Cerebellar nuclear complex (tissue), 1 donor: ENCODE measurements at places on chromosomes 16 and 17.

GRCh38 chr17:49951362-49952082, 17.5 kb upstream of the DLX4 start:
- DNase-seq: no peak

GRCh38 chr17:59327981-59328290, 3.5 kb upstream of the YPEL2 start:
- DNase-seq: no peak

- no peak for DNase-seq
Observed at GRCh38 chr16:35754391-35755369, 2295.3 kb downstream of the TP53TG3F start.

DNA sequence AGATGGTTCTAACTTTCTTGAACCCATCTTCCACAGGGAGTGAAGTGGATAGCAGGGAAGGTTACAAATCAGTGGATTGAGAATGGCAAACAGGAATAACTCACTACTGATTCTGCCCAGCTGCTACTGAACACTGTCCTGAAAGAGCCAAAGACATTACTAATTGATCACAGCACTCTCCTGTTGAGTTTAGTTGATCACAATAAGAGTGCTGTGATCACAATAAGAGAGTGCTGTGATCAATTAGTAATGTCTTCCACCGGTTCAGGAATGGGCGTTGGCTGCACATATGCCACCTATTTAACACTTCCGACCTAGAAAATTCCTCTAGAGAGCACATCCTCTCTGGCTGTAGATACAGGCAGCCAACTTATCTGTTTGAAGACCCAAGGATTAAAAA, 11.4 kb downstream of the CFAP97D1 start:
- no peak for DNase-seq

DNA sequence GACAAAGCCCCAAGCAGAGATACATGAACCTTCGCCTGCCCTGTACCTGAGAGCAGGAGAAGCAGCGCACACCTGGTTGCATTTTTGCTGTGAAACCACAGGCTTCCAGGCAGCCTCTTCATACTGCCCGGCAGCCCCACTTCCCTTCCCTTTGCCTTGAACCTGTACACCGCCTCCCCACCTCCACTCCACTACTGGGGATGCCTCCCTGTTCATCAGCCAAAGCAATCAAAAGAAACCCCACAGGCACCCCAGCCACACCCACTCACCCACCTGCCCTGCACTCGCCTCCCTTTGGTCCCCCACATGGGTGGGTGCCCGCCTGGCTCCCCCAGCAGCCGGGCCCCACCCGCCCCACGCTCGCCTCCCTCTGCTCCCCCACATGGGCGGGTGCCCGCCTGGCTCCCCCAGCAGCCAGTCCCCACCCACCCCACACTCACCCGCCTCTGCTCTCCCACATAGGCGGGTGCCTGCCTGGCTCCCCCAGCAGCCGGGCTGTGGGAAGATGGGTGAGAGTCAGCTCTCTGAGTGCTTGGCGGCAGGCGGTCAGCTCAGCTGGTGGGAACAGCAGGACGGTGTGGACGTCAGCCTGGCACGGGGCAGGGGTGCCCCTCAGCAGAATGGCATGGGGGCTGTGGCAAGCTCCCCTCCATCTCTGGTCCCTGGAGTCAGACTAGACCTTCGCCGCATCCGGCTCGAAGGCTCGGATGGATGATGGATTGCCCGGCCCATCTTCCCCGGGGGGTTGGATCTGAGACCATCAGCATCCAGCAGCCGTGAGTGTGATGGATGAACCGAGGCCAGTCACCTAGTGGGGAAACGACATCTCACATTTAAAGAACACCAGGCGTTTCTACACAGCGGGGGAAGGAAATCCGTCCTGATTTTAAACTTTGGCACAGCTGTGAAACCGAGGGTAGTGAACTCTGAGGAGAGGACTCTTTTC, 135.6 kb downstream of the BANP start:
- no peak for DNase-seq

DNA sequence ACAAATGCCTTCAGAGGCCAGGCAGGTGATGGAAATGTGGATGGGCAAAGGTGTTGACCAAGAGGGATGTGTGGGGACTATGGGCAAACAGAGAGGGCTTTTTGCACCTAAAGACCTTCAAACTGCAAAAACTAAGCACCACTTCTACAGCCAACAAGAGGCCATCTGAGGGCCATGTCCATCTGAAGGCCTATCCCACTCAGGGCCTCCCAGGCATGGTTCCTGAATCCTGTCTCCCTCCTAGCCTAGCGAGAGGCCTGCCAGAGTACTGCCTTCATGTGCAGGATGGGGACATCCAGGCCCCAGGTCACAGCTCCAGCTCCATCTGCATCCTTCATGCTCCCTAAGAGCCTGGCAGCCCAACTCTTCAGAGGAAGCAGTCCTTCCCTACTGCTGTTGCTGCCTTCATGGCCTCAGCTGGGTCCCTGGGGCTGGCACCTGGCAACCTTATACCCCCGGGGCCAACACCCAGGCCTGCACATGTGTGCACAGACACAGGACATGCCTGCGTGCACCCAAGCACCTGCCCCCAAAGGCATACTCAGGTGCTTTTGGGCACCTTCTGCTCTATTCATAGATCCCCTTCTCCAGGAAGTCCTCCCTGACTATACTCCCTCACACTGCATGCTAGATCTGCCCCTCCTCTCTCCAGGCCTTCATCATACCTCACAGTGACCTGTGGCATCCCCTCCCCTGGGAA, 95.2 kb downstream of the C16orf78 start:
- no peak for DNase-seq

DNA sequence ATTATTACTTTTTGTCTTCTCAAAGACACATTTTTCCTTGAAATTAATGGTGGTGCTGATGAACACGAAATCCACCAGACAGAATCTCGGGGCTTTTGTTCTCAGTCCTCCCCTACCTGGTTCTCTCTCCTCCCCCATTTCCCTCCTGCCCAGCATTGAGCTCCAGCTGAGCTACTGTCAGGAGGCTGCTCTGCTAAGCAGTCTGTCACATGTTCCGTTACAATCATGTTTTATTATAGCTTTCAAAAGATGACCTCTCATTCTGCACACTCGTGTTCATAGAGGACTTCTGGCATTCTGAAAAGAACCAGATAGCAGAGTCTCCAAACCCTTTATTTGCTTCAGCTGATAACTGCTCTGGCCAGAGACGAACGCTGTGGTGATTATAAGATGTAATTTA, 732.5 kb upstream of the RBFOX1 start:
- DNase-seq: peak; percentile 32

- no peak for DNase-seq
Observed at GRCh38 chr16:27025581-27025980, 41.1 kb upstream of the C16orf82 start.

DNA sequence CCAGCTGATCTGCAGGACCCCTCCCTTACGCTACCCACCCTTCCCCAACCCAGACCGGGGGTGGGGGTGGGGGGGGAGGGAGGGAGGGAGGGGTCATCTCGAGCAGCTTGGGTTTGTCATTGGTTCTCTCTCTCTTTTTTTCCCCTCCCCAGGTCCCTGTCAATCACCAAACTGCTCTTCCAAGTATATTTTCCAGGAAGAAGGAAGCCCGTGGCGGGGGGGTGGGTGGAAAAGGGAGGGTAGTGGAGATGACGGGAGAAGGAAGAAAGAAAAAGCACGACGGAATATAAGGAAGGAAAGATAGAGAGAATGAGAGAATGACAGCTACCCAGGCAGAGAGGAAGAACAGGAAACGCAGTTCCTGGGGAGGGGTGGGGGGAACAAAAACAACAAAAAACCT, 17.9 kb downstream of the SALL1 start:
- DNase-seq: no peak

DNA sequence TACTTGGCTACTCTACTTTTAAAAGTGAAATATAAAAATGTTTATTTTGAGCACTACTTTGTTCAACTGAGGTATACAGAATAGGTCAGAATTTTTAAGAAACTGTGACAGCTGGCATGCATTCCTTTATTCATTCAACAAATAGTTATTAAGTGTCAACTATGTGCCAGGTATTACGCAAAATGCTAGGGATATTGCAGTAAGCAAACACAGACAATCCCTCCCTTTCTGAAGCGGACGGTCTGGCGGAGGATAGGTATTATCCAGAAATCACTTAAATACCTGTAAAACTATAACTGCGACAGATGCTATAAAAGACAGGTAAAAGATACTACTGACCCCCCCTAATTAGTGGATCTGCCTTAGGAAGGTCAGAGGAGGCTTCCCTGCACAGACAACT, 26.1 kb downstream of the METTL16 start:
- DNase-seq: no peak

DNA sequence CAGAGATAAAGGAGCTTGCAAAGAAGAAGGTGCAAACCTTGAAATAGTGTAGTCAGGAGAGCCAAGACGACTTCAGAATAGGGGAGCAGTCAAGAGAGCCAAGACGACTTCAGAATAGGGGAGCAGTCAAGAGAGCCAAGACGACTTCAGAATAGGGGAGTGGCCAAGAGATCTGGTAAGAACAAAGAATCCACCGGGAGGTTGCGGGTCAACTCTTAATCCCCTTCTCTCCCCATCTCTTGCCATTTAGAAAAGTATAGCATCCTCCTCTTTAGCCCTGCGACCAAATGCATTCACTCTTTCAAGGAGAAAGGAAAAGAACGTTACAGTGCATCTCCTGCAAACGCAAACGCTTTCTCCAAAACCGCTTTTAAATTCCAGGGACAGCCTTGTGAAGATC, 713 bp downstream of the KNOP1 start:
- DNase-seq: no peak
